Suppressor macrophage treated with lipopolysaccharide for 4 hours (primary cell): ENCODE measurements at places on chromosomes 5 and 9.

DNA sequence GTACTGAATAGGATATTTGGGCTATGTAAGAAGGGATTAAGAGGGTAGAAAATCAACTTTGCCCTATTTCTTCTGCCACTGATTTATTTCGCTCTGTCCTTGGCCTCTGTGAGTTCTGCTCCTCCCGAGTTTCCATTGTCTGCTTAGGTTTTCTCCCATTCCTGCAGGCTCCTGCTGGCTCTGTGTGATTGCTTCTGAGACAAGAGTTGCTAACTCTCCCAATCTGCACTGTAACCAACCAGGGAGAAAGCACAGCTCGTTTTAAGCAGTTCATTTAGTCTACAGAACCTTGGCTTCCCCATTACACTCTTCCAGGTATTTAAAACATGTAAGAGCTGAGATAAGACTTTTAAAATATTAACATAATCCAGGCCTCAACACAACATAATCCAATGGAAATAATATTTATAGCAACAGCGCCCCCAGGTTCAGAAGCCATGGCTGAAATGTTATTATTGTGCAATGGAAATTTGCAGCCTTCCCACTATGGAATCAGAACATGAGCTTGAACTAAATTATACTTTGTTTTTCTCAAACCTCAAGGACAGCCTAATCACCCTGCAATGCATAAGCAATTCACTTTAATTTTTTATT, 203.5 kb downstream of the ERCC6L2 start:
- DNase-seq = no peak

DNA sequence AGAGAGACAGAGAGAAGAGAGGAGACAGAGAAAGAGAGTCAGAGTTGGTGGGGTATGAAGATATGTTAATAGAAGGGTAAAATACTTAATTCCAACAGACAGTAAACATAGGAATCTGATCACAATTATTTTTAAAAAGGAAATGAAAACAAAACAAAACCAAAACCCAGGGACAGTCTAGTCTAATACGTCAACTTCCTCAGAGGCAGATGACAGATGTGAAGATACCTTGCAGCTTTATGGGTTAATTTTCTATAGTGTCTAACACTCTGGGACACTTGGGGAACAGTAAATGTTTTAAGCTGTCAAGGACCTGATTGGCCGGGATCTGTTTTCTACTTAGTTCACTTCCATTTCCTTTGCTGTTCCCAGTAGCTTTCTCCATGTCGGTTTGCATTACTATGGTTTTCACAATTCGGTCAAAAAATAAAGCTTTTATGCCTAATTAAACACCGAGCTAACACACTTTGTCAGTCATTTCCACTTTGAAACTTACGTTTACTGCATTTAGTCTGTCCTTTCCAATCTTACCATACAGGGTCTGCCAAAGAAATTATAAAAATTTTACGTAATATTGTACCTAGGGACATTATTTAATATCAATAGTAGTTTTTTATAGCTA, 216.5 kb downstream of the MCTP1 start:
- DNase-seq = peak; percentile 48

- no peak for DNase-seq
Observed at GRCh38 chr5:141186897-141187512, at the start of gene PCDHB9. PCDHB9 (plus strand) TSS chr5:141187161; CDS start chr5:141187319, 158 bp downstream.

DNA sequence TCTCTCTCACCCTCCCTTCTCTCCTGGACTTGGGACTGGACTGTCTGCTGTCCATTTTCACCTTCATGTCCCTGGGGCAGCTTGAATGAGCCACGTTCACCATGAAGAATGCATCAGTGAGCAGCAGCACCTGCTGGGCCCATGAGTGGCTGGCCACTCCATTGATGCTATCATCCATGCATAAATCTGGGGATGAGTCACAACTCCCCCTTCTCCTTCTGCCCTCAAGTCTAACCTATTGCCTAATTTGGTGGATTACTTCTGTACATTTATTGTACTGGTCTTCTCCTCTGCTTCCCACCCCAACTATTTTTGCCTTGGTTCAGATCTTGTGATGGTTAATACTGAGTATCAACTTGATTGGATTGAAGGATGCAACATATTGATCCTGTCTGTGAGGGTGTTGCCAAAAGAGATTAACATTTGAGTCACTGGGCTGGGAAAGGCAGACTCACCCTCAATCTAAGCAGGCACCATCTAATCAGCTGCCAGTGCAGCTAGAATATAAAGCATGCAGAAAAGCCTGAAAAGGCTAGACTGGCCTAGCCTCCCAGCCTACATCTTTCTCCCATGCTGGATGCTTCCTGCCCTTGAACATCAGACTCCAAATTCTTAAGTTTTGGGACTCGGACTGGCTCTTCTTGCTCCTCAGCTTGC, 46.7 kb downstream of the GDNF start:
- peak; percentile 47 for DNase-seq

- DNase-seq = peak; percentile 4
Observed at GRCh38 chr5:135642488-135642870, 63.7 kb upstream of the CXCL14 start.

DNA sequence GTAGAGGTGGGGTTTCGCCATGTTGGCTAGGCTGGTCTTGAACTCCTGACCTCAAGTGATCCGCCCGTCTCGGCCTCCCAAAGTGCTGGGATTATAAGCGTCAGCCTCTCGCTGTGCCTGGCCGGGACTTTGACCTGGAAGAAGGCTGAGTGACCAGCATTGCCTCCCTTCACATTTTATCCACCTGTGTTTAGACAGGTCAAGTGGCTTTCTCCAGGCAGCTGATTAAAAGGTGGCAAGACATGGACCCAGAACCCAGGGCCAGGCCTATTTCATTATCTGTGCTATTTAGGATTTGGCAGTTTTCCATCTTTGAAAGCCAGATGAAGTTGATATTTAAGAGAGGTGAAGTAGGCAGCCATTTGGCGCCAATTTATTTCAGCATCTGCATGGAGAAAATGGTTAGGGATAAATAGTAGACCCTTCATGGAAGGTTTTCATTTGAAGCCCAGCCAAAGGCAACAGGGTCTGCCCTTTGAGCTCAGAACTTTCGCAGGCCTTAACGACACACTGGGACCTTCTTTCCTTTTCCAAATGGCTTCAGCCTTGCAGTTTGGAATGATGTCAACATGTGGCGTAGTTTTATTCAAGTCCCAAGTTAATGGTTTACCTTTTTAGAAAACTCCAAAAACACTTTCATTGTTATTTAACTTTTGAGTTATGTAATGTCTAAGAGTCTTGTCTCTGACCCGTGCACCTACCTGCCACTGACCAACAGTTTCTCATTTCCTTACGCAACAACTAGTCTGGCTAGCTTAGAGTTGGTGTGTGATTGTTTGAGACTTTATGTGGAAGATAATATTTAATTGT, 8.4 kb downstream of the DAPK1 start:
- no peak for DNase-seq

DNA sequence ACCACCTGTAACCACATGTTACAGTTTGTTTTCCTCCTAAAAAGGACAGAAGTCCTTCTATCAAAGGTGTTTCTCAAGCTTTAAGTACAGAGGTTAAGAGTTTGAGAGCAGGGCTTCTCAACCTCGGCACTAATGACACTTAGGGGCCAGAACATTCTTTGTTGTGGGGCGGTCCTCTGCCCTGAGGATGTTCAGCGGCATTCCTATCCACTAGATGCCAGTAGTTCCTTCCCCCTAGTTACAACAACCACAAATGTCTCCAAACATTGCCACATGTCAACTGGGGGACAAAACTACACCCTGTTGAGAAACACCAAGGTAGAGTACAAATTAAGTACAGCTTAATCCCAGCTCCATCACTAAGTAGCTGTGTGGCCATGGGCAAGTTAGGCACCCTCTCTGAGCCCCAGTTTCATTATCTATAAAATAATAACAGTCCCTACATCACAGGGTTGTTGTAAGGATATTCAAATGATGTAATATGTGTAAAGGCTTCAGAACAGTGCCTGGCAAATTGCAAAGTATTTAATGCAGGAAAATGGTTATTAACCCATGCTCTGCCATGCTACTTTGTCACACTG, 44.6 kb downstream of the PIP5K1B start:
- DNase-seq = no peak

- DNase-seq = no peak
Observed at GRCh38 chr5:20157089-20157488, 169.1 kb upstream of the CDH18 start.

DNA sequence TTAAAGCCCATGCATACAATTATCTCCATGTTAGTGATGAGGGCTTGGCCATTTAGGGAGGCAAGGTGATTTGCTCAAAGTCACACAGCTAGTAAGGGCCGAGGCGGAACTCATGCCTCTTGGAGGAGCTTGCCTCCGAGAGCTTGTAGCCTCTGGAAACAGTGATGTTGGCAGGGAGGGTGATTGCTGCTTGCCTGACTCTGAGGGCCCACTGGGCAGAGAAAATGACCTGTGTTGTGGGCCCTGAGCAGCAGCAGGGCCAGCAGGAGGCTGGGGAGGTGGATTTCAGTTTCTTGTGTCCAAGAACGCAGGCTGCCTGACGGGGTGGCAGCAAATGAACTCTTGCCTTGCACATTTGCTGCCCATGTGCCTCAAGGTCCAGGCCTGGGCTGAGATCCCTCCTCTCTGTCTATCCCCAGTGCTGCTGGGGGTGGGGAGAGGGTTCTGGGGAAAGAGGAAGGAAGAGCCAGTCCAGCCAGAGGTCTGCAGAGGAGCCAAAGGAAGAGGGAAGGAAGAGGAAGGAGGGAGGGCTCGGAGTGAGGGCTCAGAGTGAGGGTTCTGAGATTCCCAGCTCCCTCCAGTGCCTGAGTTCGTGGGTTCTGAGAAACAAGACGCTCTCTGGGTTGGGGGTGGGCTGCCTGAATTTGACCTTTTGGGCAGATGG, 16.2 kb upstream of the PTGS1 start:
- peak; percentile 47 for DNase-seq

DNA sequence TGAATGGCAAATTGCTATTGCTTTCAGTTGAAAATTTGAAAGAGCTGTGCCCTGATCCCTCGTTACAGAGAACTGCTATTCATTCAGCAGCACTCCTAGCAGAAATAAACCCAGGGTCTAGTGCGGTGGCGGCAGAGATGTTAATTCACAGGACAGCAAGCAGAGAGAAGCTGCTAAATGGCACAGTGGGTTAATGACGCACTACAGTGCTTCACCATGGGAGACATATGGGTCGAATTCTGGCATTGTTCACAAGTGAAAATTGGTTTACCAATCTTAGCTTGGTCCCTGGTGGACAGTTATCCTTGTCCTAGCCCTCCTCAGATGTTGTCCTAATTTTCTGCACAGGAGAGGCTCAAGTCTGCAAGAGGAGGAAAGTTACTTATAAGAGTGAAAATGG, 807.4 kb downstream of the TLE1 start:
- no peak for DNase-seq

GRCh38 chr5:75536147-75536546, 24.5 kb downstream of the POLK start:
- no peak for DNase-seq

DNA sequence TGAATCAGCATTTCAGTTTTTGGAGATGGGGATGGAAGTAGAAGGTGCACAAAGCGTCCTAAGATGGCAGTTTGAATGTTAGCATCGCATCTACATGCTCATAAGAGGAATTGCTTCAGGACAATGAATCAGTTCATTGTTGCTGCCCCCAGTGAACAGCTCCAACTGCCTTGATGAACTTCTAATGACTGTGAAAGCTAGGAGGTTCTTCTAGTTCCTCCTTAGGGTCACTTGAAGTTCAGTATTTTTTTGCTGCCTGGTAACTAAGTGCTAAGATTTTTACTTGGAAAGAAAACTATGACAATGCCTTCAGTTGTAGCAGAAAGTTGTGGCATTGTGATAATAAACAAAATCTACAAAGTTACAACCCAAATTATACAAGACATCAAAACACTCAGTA, 271.6 kb downstream of the RAB3C start:
- DNase-seq = no peak

- no peak for DNase-seq
Observed at GRCh38 chr9:126147186-126147935, 179.3 kb upstream of the MVB12B start.

DNA sequence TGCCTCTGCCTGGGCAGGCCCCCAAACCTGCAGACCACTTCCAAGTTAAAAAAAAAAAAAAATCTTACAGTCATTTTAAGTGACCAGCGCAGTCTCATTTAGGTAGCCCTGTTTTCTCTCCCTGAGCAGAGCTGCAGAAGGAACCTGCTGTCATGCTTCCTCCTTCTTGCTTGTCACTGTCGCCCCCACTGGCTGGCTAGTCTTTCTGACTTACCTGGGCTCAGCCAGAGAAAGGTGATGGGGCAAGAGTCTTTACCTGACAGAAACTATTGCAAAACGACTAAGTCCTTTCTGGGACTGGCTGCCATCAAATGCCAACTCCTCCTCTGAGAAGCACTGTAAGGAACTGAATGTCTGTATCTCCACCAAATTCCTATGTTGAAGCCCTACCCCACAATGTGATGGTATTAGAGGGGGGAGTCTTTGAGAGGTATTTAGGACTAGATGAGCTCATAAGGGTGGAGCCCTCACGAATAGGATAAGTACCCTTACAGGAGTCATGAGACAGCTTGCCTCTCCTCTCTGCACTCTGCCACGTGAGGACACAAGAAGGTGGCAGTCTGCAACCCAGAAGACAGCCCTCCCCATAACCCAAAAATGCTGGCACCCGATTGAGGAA, 58.4 kb upstream of the SHC3 start:
- DNase-seq = no peak
